Esophagus muscularis mucosa (tissue), 4 donors: ENCODE measurements at places on chromosomes 16 and 17.

DNA sequence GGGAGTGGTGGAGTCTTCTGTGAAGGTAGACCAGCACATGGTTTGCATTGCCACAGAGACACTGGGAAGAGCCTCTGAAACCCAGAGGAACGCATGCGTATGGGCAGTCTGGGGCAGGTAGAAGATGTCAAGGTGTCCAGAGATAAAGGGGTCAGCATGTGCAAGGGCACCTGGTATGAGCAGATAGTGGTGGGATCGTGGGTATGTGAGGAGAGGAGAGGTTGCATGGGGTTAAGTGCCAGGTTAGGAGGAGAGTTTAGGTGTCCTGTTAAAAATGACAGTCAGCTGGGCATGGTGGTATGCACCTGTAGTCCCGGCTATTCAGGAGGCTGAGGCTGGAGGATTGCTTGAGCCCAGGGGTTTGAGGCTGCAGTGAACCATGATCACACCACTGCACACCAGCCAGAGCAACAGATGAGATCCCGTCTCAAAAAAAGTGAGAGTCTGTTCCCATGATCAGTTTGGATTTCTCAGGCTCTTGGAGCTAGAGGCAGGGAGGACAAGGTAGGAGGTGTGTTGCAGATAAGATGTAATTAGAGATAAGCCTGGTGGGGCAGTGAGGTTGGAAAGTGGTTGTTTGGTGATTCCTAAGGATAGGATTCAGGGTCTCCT, 3.0 kb downstream of the PYCARD start:
- no peak overlapping the region for H3K4me3 ChIP-seq
- peaks cover 6% of the 10 kb centered on the region for H3K27me3 ChIP-seq
- no peak overlapping the region for H3K27ac ChIP-seq
- no peak for DNase-seq
- peaks cover 52% of the 10 kb centered on the region for H3K36me3 ChIP-seq

DNA sequence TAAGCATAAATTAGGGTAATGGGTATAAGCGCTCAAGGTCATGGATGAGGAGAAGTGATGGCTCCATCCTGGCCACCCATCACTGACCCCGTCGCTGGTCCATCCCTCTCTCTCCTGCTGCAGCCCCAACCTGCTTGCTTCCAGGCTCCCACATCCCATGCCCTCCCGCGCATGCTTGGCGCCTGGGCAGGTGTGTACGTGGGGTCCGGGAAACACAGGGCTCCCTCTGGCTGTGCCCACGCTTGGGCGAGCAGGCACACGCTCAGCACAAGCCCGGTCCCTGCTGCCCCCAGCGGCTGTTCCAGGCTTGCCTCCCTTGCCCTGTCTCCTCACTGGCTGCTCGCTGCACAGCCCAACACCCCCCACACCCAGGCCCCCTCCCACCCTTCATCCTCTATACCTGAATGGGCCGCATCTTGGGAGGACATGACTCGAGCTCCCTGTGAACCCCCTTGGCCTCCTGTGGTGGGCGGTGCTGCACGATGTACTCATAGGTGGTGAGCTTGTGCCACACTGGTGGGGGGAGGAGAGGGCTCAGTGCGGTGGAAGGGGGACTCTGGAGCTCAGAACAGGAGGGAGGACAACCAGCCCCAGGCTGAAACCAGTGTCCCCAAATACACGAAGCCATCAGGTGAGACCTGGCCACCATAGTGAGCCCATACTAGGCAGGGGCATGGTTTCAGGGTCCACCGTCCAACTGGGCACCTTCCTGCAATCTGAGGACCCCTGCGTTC, 4.7 kb upstream of the TPPP3 start:
- no peaks in the 10 kb centered on the region for H3K27me3 ChIP-seq
- H3K4me3 ChIP-seq, result no peak overlapping the region
- H3K4me1 ChIP-seq, result peaks cover 48% of the 10 kb centered on the region
- H3K27ac ChIP-seq, result peak overlapping the region; percentile 27
- DNase-seq, result no peak
- no peaks in the 10 kb centered on the region for H3K36me3 ChIP-seq

DNA sequence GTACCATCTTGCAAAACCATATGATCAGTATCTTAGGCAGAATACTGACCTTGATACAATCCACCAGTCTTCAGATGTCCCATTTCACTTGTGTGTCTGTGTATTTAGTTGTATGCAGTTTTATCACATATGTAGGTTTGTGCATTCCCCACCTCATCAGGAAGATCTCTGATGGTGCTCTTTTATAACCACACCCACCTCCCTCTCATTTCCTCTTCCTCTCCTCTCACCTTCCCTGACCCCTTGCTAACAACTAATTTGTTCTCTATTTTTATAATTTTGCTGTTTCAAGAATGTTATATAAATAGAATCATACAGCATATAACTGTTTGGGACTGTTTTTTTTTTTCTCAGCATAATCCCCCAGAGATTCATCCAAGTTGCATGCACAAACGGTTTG, 52.0 kb upstream of the ACSM2B start:
- H3K36me3 ChIP-seq, result no peaks in the 10 kb centered on the region
- H3K4me1 ChIP-seq, result no peaks in the 10 kb centered on the region
- H3K27ac ChIP-seq, result no peak overlapping the region
- H3K4me3 ChIP-seq, result no peak overlapping the region
- no peak for DNase-seq

- H3K4me1 ChIP-seq, result no peaks in the 10 kb centered on the region
- no peaks in the 10 kb centered on the region for H3K27me3 ChIP-seq
- no peak for DNase-seq
- no peak overlapping the region for H3K4me3 ChIP-seq
Observed at GRCh38 chr16:74725651-74726455, 25.2 kb upstream of the MLKL start.

GRCh38 chr17:67244431-67245072, 444 bp downstream of the HELZ start:
- H3K4me3 ChIP-seq, result peak overlapping the region; percentile 98
- peak overlapping the region; percentile 85 for H3K27ac ChIP-seq
- no peaks in the 10 kb centered on the region for H3K36me3 ChIP-seq
- no peak for DNase-seq
- no peaks in the 10 kb centered on the region for H3K27me3 ChIP-seq

DNA sequence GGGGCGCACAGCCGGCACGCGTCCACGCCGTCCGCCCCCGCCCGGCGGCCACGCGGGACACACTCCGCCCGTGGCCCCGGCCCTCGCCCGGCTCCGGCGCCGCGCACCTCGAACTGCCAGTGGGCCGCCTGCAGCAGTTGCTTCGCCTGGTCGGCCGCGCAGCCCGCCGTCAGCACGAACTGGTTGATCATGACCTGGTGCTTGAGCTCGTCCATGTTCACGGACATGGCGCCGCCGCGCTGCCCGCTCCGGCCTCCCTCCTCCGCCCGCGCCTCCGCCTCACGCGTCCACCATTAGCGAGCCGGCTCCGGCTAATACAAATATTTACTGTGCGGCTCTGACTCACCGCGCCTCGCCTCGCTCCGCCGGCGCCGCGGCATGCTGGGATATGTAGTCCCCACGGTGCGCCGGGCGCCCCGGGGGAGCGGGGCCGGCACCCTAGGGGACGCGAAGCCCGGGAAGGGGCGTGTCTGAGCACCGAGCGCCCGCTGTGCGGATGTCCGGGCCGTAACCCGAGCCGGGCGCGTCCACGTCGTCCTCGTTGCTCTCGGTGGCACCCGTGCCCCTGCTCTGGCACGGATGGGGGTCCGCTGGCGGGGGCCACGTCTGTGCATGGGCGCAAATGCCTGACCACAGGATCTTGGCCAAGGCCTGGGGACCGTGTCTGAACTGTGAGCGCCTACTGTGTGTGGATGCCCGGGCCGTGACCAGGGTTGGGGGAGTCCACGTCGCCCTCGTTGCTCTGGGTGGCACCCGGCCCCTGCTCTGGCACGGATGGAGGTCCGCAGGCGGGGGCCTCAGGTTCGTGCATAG, at the start of gene UBALD1:
Gene UBALD1, minus strand, starts transcription at position 318 of the 813 bp plus-strand sequence. Its CDS starts 91 bp downstream, at position 227.
- no peaks in the 10 kb centered on the region for H3K36me3 ChIP-seq
- H3K27me3 ChIP-seq, result no peaks in the 10 kb centered on the region
- peak within 1 kb of the TSS; percentile 99 for H3K4me3 ChIP-seq
- H3K4me1 ChIP-seq, result peaks cover 56% of the 10 kb centered on the region
- peak; percentile 95 for DNase-seq
- H3K27ac ChIP-seq, result peak within 1 kb of the TSS; percentile 99

GRCh38 chr17:50558941-50559614, 1.4 kb upstream of the CACNA1G start:
- H3K27me3 ChIP-seq, result peaks cover 52% of the 10 kb centered on the region
- DNase-seq, result no peak
- peak overlapping the region; percentile 58 for H3K4me3 ChIP-seq
- peaks cover 44% of the 10 kb centered on the region for H3K4me1 ChIP-seq
- H3K27ac ChIP-seq, result no peak overlapping the region

GRCh38 chr16:66599726-66600125, 4.8 kb upstream of the CMTM3 start:
- H3K4me3 ChIP-seq, result no peak overlapping the region
- no peaks in the 10 kb centered on the region for H3K27me3 ChIP-seq

- no peak overlapping the region for H3K4me3 ChIP-seq
- no peak for DNase-seq
- H3K4me1 ChIP-seq, result no peaks in the 10 kb centered on the region
- no peaks in the 10 kb centered on the region for H3K27me3 ChIP-seq
- H3K27ac ChIP-seq, result no peak overlapping the region
Observed at GRCh38 chr16:57556941-57557541, 14.6 kb downstream of the ADGRG5 start.

- no peaks in the 10 kb centered on the region for H3K4me1 ChIP-seq
- no peak overlapping the region for H3K4me3 ChIP-seq
- H3K27me3 ChIP-seq, result no peaks in the 10 kb centered on the region
- H3K27ac ChIP-seq, result no peak overlapping the region
Observed at GRCh38 chr17:69552986-69553667, 138.6 kb downstream of the MAP2K6 start.

DNA sequence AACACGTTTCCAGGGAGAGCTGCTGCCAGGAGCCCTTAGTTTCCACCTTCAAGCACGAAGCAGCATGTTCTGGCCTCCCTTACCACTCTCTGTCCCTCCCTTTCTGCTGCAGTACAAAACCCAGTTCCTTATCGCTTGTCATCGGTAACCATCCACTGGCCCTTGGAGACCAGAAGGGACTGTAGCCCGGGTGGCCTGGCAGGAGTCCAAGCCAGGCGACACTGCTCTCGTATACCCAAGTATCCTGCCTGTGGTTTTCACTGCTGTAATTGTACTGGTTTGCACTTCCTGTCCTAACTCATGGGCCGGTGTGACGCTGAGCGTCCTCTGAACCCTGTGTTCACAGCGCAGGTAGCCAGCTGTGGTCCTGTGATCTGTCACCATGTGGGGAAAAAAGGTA, 81.1 kb downstream of the MAF start:
- H3K36me3 ChIP-seq, result no peaks in the 10 kb centered on the region
- no peak for DNase-seq
- no peak overlapping the region for H3K4me3 ChIP-seq
- H3K4me1 ChIP-seq, result no peaks in the 10 kb centered on the region
- no peak overlapping the region for H3K27ac ChIP-seq
- H3K27me3 ChIP-seq, result no peaks in the 10 kb centered on the region

- H3K4me1 ChIP-seq, result no peaks in the 10 kb centered on the region
- H3K36me3 ChIP-seq, result no peaks in the 10 kb centered on the region
- H3K4me3 ChIP-seq, result no peak overlapping the region
- no peak for DNase-seq
- no peaks in the 10 kb centered on the region for H3K27me3 ChIP-seq
Observed at GRCh38 chr16:76222087-76222486, 55.1 kb upstream of the CNTNAP4 start.

- H3K36me3 ChIP-seq, result peaks cover 8% of the 10 kb centered on the region
- H3K27me3 ChIP-seq, result no peaks in the 10 kb centered on the region
Observed at GRCh38 chr17:83050651-83051395, 28.6 kb upstream of the METRNL start.

GRCh38 chr17:13476720-13477119, 125.0 kb downstream of the HS3ST3A1 start:
- H3K27ac ChIP-seq, result no peak overlapping the region
- no peak for DNase-seq
- no peaks in the 10 kb centered on the region for H3K4me1 ChIP-seq
- H3K36me3 ChIP-seq, result no peaks in the 10 kb centered on the region
- H3K27me3 ChIP-seq, result no peaks in the 10 kb centered on the region

GRCh38 chr16:23428351-23428750, 24.6 kb downstream of the COG7 start:
- no peak overlapping the region for H3K27ac ChIP-seq
- no peak for DNase-seq
- H3K4me3 ChIP-seq, result no peak overlapping the region
- peaks cover 15% of the 10 kb centered on the region for H3K4me1 ChIP-seq

GRCh38 chr17:44219616-44220212, at the start of gene UBTF:
UBTF (minus strand) TSS chr17:44219675; CDS start chr17:44218229, 1,446 bp downstream.
- peaks cover 24% of the 10 kb centered on the region for H3K36me3 ChIP-seq
- peak within 1 kb of the TSS; percentile 100 for H3K27ac ChIP-seq
- DNase-seq, result peak; percentile 92

GRCh38 chr17:57861000-57861789, 11.4 kb upstream of the MRPS23 start:
- no peaks in the 10 kb centered on the region for H3K27me3 ChIP-seq
- H3K4me3 ChIP-seq, result peak overlapping the region; percentile 71

DNA sequence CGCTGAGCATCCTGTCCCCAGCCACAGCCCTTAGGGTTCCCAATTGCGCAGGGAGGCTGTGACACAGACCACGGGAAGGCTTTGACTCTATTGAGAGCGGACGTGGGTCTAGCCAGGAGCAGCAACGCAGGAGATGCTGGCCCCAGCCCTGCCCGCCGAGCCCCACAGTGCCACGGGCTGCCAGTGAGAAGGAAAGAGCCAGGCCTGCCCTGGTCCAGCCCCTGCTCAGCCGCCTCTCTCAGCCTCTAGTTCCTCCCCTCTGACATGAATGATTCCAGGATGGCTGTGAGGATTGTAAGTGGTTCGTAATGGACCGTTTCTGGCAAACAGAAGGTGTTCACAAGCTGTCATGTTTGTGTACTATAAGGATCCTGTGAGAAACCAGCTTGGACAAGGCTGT, 2.5 kb downstream of the BHLHA9 start:
- H3K36me3 ChIP-seq, result no peaks in the 10 kb centered on the region
- peaks cover 4% of the 10 kb centered on the region for H3K4me1 ChIP-seq
- no peak for DNase-seq
- peaks cover 5% of the 10 kb centered on the region for H3K27me3 ChIP-seq

DNA sequence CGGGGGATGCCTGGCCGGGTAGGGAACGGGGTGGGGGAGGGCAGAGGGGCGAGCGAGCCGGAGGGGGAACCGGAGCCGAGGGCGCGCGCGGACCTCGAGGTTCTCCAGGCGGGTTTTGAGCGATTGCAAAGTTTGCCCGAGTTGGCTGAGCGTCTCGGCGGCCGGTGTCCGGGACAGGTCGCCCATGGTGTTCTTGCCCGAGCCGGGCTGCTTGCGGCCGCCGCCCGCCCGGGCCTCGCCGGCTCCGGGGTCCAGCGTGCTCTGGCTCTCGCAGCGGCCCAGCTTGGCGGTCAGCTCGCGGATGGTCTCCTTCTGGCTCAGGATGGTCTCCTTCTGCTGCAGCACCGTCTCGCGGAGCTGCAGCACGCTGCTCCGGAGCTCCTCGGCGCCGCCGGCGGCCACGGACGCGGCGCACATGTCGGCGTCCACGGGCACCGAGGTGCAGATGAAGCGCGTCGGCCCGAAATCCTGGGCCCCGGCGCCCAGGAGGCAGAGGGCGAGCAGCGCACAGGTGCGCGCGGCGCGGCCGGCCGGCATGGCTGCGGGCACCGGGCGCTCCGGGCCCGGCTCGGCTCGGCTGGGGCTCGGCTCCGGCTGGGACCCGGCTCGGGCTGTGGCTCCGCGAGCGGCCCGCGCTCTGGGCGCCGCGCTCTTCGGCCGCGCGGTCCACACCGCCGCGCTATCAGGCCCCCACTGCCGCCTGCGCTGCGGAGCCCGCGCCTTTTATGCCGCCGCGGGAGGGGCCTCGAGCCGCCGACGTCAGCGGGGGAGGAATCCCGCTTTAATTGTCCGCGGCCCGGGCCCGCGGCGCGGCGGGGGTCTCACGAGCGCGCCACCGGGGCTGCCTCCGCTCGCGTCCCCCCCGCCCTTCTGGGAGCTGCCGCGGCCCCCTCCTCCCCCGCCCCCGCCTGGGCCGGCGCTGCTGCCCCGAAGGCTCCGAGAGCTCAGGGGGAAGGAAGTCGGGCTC, at the start of gene NPTX1:
Gene NPTX1, minus strand, starts transcription at position 698 of the 967 bp plus-strand sequence. Its CDS starts 161 bp downstream, at position 537.
- H3K27ac ChIP-seq, result peak within 1 kb of the TSS; percentile 46
- H3K36me3 ChIP-seq, result no peaks in the 10 kb centered on the region
- peaks cover 22% of the 10 kb centered on the region for H3K27me3 ChIP-seq
